ENCODE measurements at places on chromosomes 1 and 21. TPM values are rescaled to one million over a fixed set of nuclear protein-coding genes. Genes with fewer than 3 reads are reported as not detected.
A peak's percentile ranks its signal among the peaks of the same experiment; 100 is the strongest.

The TRABD2B gene
- 10.8 TPM for total RNA-seq

The IL20 gene
- total RNA-seq: not detected

The SMIM34 gene
- total RNA-seq: not detected

The GPATCH2 gene
- total RNA-seq: 10.1 TPM

The KIF17 gene
- 14.3 TPM for total RNA-seq

DNA sequence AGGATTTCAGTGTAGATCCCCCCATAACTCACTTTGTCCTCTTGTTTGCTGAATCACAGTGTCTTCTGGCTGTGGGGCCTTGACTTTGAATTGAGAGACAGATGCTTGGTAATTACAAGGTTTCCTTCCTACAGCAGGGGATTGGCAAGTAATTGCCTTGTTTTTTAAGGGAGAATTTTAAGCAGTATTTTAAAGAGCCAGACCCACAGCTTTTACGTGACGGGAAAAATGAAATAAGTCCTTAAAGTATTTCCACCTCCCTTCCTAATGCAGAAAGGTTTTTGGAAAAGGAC, 41.0 kb downstream of the PGBD5 start:
- no peak for DNase-seq

DNA sequence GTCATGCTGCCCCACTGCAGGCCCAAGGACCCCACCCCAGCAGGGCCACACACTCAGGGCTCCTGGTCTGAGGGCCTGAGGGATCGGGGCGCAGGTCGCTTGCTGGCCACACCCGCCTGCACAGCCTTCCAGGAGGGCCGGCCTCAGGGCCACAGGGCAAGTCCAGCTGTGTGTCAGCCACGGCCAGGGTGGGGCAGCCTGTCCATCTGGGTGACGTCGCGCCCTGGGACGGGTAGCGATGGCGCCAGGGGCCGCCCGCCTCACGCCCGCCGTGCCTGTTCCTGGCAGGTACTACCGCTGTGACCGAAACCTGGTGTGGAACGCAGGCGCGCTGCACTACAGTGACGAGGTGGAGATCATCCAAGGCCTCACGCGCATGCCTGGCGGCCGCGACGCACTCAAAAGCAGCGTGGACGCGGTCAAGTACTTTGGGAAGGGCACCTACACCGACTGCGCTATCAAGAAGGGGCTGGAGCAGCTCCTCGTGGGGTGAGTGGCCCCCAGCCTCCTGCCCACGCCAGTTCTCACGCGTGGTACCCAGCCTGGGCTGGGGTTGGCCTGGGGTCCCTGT, 2.5 kb downstream of the COL6A1 start:
- DNase-seq: peak; percentile 12

DNA sequence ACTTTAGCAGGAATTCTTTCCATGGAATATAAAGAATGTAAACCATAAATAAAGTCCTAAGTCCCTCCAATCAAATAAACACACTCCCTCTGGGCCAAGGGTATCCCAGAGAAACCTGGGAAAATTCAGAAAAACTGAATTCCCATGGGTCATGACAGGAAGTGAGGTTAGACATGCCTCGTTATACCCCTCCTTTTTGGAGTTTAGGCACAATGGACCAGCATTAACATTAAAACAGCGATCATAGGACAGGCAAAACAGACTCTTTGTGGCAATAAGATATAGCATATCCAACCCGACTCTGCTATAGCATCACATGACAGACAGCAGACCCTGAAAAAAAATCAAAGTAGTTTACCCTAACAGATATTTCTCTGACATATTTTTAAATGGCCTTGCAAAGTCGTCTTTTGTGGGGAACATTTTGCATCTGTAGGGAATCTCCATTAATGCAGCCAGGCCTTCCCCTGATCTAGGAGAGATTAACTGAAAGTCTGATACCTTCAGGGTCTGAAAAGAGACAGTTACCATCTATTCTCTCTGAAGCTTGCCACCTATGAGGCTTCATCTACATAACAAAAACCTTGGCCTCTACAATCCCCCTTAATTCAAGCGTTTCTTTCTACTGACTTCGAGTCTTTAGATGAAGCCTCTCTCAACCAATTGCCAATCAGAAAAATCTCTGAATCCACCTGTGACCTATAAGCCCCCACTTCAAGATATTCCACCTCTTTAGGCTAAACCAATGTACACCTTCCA, 143.0 kb upstream of the KCNK1 start:
- DNase-seq: no peak

DNA sequence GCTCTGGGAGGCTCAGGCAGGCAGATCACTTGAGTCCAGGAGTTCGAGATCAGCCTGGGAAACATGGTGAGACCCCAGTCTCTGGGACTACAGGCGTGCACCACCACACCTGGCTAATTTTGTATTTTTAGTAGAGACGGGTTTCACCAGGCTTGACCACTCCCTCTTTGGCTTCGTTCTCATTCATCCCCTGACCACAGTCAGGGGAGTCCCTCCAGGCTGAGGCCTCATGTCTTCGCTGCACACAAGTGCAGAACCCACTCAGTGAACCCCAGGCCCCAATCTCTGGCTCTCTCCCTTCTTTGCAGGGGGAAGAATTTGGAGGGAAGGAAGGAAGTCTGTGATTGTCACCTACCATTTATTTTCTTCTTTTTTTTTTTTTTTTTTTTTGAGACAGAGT, 9.2 kb upstream of the RPS6KA1 start:
- DNase-seq: no peak

- no peak for DNase-seq
These were observed 3.9 kb downstream of the OVAAL start for GRCh38 chr1:180562640-180563025.

DNA sequence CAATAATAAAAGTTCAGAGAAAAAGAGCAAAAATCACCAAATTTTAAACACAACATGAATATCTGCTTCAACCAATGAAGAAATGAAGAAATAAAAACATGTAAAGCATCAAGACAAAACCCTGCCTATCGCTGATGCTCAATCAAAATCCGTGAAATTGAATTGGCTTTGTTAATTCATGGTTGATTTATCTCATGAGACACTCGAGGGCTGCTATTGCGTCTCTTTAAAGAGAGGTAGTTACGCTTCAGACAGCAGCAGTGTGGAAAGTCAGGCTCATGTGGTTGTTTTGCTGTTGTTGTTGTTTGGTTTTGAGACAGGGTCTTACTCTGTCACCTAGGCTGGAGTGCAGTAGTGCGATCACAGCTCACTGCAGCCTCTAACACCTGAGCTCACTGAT, 65.5 kb upstream of the RGS7 start:
- DNase-seq: no peak

- no peak for DNase-seq
These were observed 27.1 kb downstream of the CFAP57 start for GRCh38 chr1:43199093-43199726.

- DNase-seq: no peak
These were observed 202.1 kb downstream of the VAV3 start for GRCh38 chr1:107762751-107763390.

- DNase-seq: no peak
These were observed 211.2 kb downstream of the SETD4 start for GRCh38 chr21:35849144-35849543.

- DNase-seq: no peak
These were observed 466.8 kb downstream of the KIF26B start for GRCh38 chr1:245621589-245621988.

Data from WTC11 (cell line).